ENCODE measurements at places on chromosomes 1 and 21. TPM values are rescaled to one million over a fixed set of nuclear protein-coding genes. Genes with fewer than 3 reads are reported as not detected.

The WDR64 gene
- not detected for polyA plus RNA-seq

The KCND3 gene
- 0.11 TPM for polyA plus RNA-seq

The PGBD5 gene
- not detected for polyA plus RNA-seq

The NHLH1 gene
- polyA plus RNA-seq: not detected

The RO60 gene
- 118 TPM for polyA plus RNA-seq

The OR2L8 gene
- polyA plus RNA-seq: not detected

The CA6 gene
- not detected for polyA plus RNA-seq

The TRIM46 gene
- polyA plus RNA-seq: not detected

The CLEC20A gene
- polyA plus RNA-seq: 19.2 TPM

The PSEN2 gene
- 11.1 TPM for polyA plus RNA-seq

The E2F2 gene
- polyA plus RNA-seq: 0.48 TPM

The MYBPH gene
- polyA plus RNA-seq: not detected

The TRNP1 gene
- polyA plus RNA-seq: not detected

The OR2T11 gene
- not detected for polyA plus RNA-seq

The MFAP2 gene
- polyA plus RNA-seq: not detected

The C4BPA gene
- polyA plus RNA-seq: not detected

The OR2T35 gene
- 0.13 TPM for polyA plus RNA-seq

The PAQR7 gene
- polyA plus RNA-seq: 0.08 TPM

The TIAM1 gene
- 0.13 TPM for polyA plus RNA-seq

The DCST2 gene
- polyA plus RNA-seq: not detected

The IL20 gene
- polyA plus RNA-seq: not detected

The RAB3B gene
- not detected for polyA plus RNA-seq

The ANKRD65 gene
- polyA plus RNA-seq: 0.28 TPM

The MAPKAPK2 gene
- polyA plus RNA-seq: 2.7 TPM

The ZBTB18 gene
- 10.1 TPM for polyA plus RNA-seq

The RAB7B gene
- polyA plus RNA-seq: not detected

The KCNT2 gene
- polyA plus RNA-seq: not detected

The ANGPTL3 gene
- not detected for polyA plus RNA-seq

The MEF2D gene
- 7.2 TPM for polyA plus RNA-seq

The CFAP141 gene
- polyA plus RNA-seq: not detected

The MCOLN2 gene
- polyA plus RNA-seq: 1.6 TPM

The IL12RB2 gene
- polyA plus RNA-seq: not detected

The KCNN3 gene
- not detected for polyA plus RNA-seq

The RASAL2 gene
- polyA plus RNA-seq: 0.56 TPM

The CAPZB gene
- polyA plus RNA-seq: 328 TPM

The FNBP1L gene
- polyA plus RNA-seq: 2.2 TPM

The MAP10 gene
- 3.0 TPM for polyA plus RNA-seq

The PATJ gene
- 5.5 TPM for polyA plus RNA-seq

The ELF3 gene
- polyA plus RNA-seq: not detected

The UBIAD1 gene
- 53.4 TPM for polyA plus RNA-seq

The LCE3D gene
- polyA plus RNA-seq: not detected

The SLC45A3 gene
- polyA plus RNA-seq: 5.4 TPM

The HORMAD1 gene
- 0.56 TPM for polyA plus RNA-seq

The HRNR gene
- polyA plus RNA-seq: not detected

The PODN gene
- polyA plus RNA-seq: not detected

The SLC25A24 gene
- 25.9 TPM for polyA plus RNA-seq

The VCAM1 gene
- polyA plus RNA-seq: not detected

The CREB3L4 gene
- polyA plus RNA-seq: 15.0 TPM

The KRTAP19-3 gene
- not detected for polyA plus RNA-seq

The HMGN1 gene
- polyA plus RNA-seq: 357 TPM

The CD5L gene
- polyA plus RNA-seq: not detected

The NCAM2 gene
- not detected for polyA plus RNA-seq

The CYP4A11 gene
- polyA plus RNA-seq: not detected

The MATN1 gene
- polyA plus RNA-seq: 0.27 TPM

The SLC6A9 gene
- polyA plus RNA-seq: not detected
